ENCODE measurements at places on chromosomes 5 and 9.

GRCh38 chr5:7759257-7759871 lies 91.6 kb downstream of the CFAP90 start:
- no peak for DNase-seq

- DNase-seq = peak; percentile 62
Observed at GRCh38 chr5:150544611-150545219, 36.8 kb downstream of the NDST1 start.

- no peak for DNase-seq
Observed at GRCh38 chr9:127979333-127980059, 1.3 kb downstream of the EEIG1 start.

DNA sequence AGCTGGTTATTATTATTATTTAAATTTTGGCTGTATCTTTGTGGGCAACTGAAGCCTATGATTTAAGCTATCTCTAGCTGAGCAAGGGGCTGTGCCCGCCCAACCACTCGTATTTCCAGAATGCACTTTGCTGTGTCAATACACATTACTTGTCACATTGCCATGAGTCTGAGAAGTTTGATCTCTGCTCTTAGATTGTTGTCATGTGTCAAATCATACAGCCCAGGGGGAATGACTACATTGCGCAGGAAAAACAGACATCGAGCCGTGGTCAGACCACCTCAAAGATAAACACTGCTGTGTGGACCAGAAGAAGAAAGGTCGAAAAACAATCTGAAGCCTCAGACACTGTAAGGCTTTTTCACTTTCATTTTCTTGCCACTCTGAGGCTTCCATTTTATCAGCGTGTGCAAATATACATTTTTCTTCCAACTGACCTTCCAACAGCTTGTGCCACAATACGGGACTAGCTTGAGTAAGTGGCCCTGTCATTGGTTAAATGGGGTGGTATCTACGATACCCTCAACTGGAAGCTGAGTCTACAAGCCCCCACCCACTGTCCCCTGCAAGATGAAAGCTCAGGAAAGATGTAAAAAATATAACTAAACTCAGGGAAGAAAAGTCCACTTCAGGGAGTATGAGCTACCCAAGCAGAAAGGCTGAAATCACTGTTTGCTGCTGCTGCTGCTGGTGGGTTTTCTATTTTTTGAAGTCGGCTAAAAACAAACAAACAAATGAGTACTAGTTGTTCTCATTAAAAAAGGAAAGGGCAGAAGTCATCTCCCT lies 603.0 kb downstream of the BNC2 start:
- no peak for DNase-seq

- no peak for DNase-seq
Observed at GRCh38 chr9:127971357-127972235, 9.2 kb downstream of the EEIG1 start.

- no peak for DNase-seq
Observed at GRCh38 chr5:98433022-98433421, 340.4 kb upstream of the RGMB start.

GRCh38 chr9:131851414-131851813 lies 111.5 kb upstream of the RAPGEF1 start:
- DNase-seq = no peak

DNA sequence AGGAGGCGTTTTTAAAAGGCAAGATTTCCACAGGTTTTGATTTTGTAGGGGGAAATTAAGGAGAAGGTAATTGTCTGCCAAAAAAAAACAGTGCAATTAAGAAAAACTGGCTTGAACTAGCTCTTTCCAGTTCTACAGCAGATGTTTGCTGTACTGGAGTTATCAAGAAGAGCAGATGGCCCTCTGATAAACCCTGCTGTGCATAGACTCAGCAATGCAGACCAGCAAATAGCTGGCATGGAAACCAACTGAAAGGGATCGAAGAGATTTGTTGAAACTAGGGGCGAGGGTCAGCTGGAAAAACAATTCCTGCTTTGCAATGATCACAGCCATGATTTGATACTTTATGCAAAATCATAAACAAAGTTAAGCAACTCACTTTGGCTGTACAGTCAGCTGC lies 17.8 kb upstream of the BHMT start:
- DNase-seq = no peak

DNA sequence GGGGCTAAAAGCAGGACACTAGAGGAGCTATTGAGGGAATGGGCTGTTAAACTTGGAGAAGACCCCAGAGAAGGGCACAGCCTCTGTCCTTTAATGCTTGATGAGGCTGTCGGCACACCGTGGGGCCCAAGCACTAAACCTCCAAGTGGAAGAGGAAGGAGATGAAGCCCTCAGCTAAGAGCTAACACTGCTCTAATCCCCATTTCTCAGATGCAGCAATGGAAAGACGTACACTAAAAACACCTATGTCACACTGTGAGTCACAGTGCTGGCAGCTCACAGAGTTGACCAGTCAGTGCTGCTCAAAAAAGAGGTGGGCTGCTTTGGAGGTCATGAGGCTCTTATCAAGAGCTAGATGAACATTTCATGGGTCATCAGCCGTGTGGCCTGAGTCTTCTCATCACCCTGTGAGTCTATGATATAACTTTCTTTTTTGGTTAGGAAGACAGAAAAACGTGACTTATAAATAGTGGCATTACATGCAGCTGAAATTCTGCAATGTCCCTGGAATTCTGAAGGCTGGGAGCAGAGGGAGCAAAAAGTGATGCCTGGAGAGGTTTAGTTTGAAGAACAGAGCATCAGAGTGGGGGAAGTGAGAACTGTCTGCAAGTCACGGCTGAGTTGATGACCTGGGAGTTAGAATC lies 21.5 kb downstream of the TNFSF8 start:
- DNase-seq = no peak

DNA sequence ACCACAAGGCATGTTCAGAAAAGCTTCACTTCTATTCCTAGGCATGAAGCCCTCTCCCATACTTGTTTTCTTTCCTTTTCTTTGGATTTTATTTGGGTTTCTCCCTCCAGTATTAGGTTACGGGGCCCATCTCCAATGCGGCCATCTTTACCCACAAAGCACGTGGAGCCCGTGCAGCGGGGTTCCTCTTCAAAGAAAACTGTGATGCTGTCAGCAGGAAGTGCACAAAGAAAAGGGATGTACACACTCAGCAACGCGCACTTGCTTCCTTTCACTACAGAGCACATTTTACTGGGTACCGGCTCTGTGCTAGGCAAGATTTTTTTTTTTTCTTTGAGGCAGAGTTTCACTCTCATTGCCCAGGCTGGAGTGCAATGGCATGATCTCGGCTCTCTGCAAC lies 106.6 kb downstream of the COL23A1 start:
- DNase-seq = peak; percentile 76

DNA sequence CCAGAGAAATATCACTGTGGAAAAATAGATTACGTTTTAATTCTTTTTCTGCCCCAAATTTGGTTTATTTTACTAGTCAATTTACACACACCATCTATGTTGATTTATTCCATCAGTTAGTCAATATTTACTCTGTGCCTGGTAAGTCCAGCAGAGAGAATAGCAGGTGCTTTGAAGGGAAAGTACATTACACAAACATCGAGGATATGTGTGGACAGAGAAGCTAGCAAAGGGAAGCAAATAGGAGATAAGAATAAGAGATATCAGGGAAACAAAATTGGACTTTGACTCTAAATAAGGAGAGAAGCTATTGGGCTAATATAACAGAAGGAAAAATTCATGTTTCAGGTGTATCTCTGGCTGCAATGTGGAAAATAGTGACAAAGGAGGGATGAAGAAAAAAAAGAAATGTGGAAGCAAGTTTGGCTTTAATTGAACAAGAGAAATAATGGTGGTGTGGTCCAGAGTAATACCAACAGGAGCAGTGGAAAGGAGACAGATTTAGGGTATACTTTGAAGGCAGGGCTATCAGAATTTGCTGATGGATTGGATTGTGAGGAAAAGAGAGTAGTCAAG lies 587.7 kb upstream of the CDH6 start:
- DNase-seq = no peak

- no peak for DNase-seq
Observed at GRCh38 chr5:146130440-146131045, 25.2 kb upstream of the PLAC8L1 start.

DNA sequence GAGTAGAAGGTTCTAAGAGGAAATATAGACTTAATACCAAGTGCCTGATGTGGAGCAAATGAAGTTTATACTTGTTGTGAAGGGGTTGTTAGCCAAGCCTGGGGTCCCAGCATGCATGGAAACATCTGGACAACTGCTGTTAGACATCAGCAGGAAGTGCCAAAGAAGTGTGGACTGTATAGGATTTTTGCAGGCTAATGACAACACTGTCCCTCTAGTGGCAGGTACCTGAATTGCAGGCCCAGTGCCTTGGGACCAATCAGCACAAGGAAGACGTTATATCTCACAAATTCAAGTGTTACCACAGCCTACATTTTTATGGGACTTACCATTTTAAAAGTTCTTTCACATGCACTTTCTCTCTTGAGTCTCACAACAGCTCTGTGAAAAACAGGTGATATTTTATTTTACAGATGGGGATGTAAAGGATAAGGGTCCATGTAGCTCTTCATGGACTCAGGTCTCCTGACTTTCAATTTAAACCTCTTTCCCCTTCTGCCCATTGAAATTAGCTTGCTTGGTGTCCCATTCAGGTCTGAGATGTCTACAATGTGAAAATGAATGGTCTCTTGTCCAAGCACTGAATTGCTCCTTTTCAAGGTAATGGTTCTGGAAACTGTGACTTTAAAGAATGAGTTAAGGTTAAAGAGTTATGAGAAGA lies 89.0 kb upstream of the MAP1B start:
- peak; percentile 36 for DNase-seq

- DNase-seq = no peak
Observed at GRCh38 chr5:135141303-135142268, 107.6 kb upstream of the PITX1 start.

DNA sequence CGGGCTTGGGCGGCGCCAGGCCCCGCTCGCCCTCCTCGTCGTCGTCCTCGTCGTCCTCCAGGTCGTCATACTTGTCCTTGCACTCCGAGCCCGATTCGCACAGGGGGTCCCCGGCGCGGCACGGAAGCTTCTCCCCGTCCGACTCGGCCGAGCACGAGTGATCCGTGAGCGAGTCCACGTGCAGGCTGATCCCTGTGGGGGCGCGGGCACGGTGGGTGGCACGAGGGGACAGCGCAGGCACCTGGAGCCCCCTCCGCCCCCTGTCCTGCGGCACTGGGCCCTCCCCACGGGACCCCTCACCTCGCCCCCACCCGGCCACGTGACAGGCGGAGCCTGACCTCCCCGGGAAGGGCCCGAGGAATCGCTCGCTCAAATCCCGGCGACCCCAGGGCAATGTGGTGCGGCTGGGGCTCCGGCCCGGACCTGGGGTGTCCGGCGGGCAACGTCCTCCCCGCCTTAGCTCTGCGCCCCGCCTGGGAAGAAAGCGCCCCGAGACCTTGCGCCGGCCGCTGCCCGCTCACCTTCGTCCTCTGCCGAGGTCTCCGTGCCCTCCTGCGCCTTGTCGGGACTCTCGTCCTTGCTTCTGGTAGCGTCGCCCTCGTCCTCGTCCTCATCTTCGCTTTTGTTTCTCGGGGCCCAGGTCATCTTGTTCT lies 2.5 kb downstream of the IRX2 start:
- DNase-seq = no peak

GRCh38 chr5:2756211-2757152 lies 5.0 kb upstream of the IRX2 start:
- DNase-seq = no peak

DNA sequence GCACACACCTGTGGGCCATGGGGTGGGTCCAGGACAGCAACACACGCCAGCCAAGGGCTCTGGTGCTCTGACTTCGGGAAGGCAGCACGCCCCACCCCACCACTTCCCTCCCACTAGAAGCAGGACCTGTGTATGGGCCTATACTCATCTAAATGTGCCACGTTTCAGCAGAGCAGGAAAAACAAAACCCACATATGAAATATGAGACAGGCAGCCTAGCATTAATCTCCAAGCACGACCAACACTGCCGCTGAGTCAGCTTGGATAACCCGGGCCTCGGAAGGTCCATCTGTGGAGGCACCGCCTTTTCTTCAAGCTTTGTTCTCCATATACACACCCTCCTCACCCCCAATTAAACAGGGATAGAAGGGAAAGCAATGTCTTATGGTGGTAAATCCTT lies 203.1 kb downstream of the ROR2 start:
- no peak for DNase-seq

DNA sequence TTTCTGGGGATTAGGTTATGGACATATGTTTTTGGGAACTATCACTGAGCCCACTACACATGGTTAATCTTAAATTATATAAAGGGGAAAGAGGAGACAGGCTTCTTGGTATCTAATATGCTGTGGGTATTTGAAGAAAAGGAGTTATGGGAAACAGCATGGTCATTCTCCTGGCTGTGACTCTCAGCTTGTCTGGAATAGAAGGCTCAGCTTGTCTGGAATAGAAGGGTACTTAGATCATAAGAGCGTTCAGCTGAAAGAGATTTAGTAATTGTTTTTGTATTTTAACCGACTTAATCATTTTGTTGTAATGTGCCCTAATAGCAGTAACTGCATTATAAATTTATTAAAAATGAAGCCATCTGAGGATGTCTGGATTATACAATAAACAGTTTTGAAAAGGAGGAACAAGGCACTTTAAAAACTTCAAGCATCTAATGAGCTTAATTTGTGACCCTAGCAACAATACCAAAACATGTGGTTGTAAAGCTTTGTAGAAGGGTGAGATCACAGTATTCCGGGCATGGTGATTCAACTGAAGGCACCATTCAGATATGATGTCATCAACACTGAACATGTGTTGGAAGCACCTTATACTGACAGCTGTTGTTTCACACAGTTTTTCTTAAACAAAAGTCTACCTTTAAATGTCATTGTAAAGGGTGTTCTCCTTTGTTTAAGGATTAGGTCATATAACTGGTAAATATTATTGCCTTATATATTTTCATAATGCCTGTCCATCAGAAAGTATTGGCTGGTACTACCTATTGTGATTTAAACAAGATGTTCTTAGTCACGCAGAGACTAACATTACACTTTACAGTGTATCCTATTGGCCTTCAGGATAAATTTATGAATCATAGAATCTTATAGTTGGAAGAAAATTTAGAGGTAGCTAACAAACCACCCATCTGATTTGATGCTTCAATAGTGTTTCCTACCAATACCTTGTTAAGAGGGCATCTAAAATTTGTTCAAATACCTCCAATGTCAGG lies 2174.1 kb upstream of the WWC1 start:
- no peak for DNase-seq

- no peak for DNase-seq
Observed at GRCh38 chr5:34715711-34716110, 59.6 kb downstream of the RAI14 start.

DNA sequence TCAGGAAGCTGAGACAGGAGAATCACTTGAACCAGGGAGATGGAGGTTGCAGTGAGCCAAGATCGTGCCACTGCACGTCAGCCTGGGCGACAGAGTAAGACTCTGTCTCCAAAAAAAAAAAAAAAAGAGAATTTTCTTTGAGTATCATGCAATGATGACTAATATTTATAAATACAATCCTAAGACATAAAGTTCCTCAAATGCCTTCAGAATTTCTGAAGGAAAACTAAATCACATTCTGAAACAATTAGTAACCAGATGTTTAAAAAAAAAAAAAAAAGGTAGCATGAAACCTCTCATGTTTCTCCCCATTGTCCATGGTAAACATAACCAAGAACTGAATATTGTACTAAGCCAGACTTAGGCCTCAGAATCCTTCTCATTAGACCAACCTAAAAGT lies 23.1 kb downstream of the MLLT3 start:
- no peak for DNase-seq

Data from CD4-positive, alpha-beta T cell treated with Interleukin-15 for 1 hour (primary cell).